ENCODE measurements at places on chromosomes 7 and 10.

DNA sequence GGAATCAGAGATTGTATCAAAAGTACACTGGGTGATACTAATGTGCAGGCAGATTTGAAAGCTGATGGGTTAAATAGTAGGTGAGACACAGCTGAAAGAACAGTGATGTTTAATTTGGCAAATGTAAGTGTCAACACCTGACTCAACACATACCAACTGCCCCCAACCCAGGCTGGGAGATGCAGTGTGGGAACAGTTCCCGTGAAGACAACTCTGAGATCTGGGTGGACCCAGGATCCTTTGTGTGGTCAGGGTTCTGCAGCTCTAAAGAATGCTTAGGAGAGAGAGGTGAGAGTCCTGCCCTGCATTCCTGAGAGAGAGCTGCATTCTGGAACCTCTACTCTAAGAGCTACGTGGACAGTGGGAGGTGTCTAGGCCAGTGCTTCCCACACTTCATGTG lies 479.7 kb downstream of the RPS24 start:
- DNase-seq, result no peak

- DNase-seq, result no peak
These were observed 419.9 kb upstream of the PCDH15 start for GRCh38 chr10:55220975-55221374.

DNA sequence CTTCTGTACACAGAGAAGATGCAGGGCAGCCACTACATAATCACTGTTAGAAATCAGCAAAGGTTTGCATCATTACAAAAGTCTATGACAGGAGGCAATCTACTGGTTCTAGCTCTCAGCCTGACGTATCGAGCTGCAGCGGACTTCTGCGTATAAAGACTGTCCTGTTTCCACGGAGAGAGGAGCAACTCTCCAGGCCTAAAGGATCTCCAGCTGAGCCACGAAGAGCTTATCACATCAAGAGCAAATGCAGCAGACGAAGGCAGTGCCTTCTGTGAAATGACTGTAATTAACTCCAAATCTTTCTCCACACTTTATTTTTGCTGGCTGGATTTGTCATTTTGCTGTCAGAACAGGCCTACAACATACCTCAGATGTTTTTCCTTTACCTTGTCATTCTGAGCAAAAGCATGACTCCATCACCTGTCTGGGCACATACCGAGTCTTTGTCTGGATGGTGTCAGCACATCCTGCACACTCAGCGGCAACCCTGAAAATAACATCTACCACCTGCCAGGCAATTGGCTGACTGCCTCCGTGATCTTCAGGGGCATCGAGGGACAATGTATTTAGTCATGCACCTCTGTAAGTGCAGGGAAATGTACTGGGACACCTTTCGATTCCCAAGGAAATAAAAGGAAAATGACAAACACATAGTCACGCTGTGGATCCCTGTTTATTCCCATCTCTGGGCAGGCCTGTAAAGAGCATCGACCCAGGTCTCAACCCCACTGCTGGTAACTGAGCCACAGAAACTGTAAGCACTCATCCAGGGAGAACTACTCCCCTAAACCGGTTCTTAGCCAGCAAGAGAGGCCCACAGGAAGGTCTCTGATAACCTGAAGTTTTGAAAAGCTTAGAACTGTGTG lies 26.3 kb upstream of the SH3PXD2A start:
- DNase-seq, result no peak

- DNase-seq, result no peak
These were observed 1097.9 kb downstream of the REEP3 start for GRCh38 chr10:64619102-64619501.

DNA sequence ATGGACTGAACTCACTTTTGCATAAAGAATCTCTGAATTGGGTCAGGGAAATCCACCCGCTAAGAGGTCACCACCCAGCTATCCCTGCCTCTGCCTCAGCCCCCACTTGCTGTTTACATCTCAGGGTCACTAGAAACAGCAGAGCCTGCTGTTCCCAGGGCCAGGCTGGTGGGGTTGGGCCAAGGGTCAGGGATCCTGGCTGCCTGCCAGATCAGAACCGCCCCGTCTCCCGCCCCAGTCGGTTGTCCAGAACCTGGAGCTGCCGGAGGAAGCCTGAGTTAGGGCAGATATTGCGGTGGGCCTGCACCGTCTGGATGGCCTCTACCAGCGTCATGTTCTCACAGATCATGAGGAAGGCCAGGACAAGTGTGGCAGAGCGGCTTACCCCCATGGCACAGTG lies 17.0 kb upstream of the SAMD8 start:
- no peak for DNase-seq

DNA sequence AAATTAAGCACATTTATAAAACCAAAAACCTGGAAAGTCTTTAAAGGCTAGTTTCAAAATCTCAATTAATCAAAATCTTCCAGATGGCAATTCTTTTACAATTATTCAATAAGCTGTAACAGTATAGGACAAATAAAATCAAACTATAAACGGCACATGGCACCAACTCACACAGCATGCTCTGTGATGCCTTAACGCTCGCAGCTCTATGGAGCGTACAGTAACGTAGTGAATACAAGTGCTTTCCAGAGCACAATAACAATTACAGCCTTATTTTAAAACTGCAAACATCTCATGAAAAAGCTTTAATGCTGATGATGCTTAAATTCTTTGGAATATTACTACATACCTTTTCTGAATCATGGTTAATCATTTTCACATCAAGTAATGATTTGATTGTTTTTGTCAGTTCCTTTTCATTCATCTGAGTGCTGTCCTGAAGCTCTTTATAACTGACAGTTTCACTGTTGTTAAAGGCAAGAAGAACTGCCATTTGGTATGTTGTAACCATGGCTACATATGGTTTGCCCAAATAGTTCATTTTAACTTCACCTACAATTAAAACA lies 74.2 kb downstream of the CUL2 start:
- peak; percentile 82 for DNase-seq

DNA sequence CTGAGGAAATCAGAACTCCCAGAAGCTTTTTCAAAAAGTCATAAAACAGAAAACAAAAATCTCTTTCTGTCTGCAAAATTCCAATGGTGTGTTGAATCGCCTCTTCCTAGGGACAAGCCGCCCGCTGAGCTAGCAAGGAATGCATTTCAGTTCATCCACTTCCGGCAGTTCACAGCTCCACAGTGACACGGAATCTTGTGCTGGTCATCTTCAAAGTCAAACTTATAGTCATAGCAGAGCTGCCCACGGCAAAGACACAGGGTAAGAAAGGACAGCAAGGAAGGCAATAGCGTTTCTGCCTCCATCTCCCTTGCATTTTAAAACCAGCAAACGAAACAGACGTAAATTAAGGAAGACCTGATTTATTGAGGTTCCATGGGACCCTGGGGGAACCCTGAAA lies 111.2 kb downstream of the GALNT11 start:
- no peak for DNase-seq

GRCh38 chr7:142690554-142691182 lies 58.6 kb upstream of the PRSS1 start:
- no peak for DNase-seq

- DNase-seq, result no peak
These were observed 59.7 kb downstream of the MET start for GRCh38 chr7:116731445-116732335.

DNA sequence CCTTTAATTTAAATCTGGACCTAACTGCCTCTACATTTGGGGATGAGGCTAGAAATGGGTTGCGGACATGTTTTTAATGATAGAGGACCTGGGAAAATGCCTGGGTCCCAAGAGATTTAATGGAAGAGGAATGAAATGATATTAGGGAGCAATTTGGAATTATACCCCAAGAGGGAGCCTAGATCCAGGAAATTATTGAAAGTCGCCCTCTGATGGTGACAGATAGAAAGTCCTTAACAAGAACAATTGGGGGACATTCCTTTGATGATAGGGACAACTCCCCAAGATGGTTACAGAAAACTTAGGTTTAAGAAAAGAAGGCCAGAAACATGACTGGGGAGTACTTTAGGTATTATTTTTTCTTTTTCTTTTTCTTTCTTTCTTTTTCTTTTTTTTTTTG lies 9.5 kb upstream of the TSGA13 start:
- peak; percentile 31 for DNase-seq

- DNase-seq, result peak; percentile 65
These were observed 293.2 kb upstream of the NFE2L3 start for GRCh38 chr7:25858525-25859411.

- DNase-seq, result no peak
These were observed 188.7 kb upstream of the MBL2 start for GRCh38 chr10:52961323-52961722.

DNA sequence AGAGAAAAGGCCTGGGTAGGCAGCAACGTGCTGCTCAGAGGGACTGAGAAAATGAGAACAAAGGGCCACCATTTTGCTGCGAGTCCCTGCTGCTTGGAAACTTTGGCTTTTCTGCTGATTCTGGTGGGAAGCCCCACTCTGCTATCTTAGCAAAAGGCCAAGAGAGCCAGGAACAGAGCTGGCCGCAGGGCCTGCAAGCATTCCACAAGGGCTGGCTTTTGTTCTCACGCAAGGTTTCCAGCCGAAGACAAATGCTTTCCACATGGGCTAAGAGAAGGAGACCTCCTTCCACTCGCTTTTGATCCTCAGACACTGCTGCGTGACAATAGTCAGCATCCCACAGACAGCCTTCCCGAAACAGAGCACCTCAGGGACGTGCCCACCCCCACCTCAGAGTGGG lies 163.1 kb downstream of the ARHGAP12 start:
- DNase-seq, result no peak
